DMS 273 treated with DMSO at 0.1 percent for 48 hours (cell line): ENCODE measurements at places on chromosomes 5 and 9.

- no peak for DNase-seq
Observed at GRCh38 chr9:108525186-108525585, 330.6 kb downstream of the ACTL7B start.

DNA sequence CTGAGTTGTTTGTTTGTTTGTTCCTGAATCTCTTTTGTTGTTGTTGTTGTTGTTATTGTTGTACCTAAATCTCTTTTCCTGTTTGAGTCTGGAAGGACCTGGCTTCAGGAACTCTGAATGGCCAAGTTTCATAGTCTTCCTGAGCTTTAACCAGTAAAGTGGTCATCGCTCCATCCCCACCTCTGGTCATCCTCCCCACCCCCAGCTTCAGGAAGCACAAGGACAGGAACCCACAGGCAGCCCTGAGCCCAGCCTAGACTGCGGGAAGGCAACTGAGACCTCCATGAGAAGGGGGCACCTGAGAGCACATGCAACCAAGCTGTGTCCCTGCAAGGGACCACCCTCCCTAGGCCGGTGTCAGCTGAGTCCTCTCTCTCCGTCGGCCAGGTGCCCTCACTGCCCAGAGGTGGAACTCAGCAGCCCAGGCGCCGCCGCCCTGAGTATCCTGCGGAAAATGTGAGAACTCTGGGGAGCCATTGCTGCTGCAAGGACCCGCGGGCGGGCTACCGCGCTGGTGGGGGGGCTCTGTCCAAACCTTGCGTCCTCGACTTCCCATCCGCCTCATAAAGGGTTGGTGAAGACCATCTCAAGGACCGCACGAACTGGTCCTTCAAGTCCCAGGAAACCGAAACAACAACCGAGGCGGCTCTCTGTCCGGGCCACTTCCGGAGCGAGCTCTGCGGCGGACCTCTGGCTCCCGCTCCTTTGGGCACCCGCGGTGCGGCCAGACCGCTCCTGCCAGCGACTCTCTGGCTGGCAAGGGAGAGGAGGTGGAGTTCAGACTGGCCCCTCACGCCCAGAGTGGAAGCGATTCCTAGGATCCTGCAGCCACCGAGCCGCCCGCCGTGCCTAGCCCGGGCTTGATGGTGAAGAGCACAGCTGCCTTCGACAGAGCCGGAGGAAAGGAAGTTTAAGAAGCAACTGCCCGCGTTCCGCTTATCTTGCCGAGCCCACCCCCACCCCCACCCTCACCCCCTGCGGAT lies 4.2 kb downstream of the BARX1 start:
- DNase-seq = no peak

GRCh38 chr5:169697976-169698375 lies 60.9 kb downstream of the DOCK2 start:
- DNase-seq = no peak

DNA sequence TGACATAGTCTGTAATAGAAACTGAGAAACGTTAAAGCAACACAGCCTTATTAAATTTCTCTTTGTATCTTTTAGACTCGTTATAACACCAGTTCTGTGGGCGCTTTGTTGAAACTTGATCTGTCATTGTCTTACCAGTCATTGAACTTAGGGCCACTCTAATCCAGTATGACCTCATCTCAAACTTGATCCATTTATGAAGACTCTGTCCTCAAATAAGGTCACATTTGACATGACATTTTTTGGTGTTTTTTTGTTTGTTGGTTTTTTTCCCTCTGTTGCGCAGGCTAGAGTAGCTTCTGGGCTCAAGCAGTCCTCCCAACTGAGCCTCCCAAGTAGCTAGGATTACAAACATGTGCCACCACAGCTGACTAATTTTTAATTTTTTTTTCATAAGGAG lies 5.9 kb downstream of the APC start:
- DNase-seq = no peak

DNA sequence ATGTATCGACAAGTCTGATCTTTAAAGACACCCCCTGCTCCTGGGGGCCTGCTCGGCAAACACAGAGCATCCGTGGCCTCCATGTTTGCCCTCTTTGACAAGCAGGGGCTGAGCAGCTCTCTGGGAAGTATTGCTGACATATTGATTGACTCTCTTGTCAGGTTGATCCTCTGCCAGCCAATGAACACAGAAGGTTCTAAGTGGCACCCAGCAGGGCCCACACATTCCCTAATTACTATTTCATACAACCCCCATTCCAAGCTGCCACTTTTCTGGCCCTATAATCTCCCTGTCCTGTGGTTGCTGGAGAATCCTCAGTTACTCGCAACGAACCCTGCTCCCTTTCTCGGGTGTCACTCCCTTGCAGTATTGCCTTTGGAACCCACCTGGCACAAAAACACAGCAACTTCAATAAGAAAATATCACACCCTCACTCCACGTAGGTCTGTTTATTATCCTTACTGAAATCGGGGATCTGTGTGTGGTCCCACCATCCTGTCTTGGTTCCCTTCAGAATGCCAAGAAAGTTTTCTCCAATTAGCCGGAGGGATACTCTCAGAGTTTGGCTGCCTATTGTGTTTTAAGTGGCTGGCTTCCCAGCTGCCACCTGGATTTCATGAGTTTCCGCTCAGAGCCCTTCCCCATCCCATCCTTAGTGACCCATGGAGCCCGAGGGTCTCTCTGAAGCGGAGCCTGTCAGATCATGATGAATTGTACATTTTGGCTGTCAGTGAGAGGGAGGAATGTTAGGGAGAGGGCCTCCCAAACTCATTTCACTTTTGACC lies 249.0 kb upstream of the WWC1 start:
- no peak for DNase-seq

GRCh38 chr5:80191991-80192398 lies 63.9 kb downstream of the SERINC5 start:
- DNase-seq = no peak

GRCh38 chr9:89943309-89943708 lies 338.5 kb downstream of the GADD45G start:
- DNase-seq = no peak

- DNase-seq = no peak
Observed at GRCh38 chr9:78010445-78010844, 21.2 kb downstream of the GNAQ start.

DNA sequence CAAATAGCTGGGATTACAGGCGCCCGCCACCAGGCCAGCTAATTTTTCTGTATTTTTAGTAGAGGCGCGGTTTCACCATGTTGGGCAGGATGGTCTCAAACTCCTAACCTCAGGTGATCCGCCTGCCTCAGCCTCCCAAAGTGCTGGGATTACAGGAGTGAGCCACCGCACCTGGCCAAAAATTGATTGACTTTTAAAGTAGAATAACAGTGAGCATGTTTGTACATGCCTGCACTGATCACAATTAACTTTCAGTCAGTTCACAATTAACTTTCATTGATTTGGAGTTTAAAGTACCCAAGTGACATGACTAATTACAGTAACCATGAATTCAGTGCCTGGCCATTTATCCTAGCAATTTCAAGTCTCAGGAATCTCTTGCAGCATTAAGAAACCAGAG lies 61.3 kb downstream of the ANKH start:
- DNase-seq = no peak

DNA sequence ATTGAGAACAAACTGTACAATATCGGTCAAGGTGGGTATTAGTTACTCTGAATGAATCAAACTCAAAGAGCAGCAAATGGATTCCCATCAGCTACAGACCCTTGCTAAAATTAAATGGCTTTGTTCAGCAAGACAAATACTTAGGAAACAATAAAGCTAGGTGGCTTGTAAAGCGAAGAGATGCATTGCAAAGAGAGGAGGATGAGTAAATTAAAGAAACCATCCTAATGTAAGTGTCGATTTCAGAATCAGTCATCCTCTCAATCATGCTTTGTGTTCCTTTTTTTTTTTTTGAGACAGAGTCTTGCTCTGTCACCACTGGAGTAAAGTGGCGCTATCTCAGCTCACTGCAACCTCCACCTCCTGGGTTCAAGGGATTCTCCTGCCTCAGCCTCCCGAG lies 359.2 kb upstream of the ZNF462 start:
- DNase-seq = no peak

DNA sequence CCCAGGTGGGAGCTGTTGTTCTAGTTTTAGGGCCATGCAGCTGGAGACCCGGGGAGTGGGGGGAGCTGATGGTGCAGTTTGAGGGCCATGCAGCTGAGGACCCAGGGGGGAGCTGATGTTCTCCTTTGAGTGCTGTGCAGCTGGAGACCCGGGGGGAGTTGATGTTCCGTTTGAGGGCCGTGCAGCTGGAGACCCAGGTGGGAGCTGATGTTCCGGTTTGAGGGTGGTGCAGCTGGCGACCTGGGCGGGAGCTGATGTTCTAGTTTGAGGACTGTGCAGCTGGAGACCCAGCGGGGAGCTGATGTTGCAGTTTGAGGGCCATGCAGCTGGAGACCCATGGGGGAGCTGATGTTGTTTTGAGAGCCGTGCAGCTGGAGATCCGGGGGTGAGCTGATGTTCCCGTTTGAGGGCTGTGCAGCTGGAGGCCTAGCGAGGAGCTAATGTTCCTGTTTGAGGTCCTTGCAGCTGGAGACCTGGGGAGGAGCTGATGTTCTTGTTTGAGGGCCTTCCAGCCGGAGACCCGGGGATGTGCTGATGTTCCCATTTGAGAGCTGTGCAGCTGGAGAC lies 14.6 kb downstream of the PDCD6 start:
- DNase-seq = no peak

GRCh38 chr5:77301447-77301883 lies 91.0 kb downstream of the PDE8B start:
- no peak for DNase-seq

GRCh38 chr5:76342474-76342873 lies 60.6 kb upstream of the IQGAP2 start:
- DNase-seq = no peak

- DNase-seq = no peak
Observed at GRCh38 chr9:26669701-26670670, 222.6 kb downstream of the CAAP1 start.

- no peak for DNase-seq
Observed at GRCh38 chr5:112830378-112830777, 30.7 kb upstream of the SRP19 start.

DNA sequence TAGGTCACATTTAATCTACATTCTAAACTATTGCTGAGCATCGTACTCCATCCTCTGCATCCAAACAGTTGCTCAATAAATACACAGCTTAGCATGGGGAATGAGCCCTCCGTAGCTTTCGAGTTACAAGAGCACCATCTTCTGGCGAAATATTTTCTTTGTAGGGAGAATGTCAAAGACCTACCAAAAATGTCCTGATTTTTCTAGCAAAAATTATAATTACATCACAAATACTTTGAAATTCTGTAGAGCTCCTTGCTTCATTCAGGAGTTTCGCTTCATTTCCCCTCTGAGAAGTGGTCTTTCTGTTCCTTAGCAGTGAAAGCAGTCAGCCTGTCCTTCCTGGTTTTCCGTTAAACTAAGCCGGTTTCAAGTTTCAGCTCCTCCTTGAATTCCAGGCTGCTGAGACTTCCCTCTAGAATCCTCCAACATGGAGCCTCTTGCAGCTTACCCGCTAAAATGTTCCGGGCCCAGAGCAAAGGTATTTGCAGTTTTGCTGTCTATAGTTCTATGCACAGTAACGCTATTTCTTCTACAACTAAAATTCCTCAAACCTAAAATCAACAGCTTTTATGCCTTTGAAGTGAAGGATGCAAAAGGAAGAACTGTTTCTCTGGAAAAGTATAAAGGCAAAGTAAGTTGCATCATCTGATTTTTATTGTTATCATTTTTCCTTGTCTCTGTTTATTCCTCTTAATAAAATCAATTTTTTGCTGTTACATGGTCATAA lies at the start of gene GPX8:
Gene GPX8 (plus strand): TSS at position 409 of the 730 bp plus-strand sequence. CDS start 22 bp downstream, at position 431.
- DNase-seq = peak; percentile 76

- DNase-seq = no peak
Observed at GRCh38 chr9:36731068-36731956, 158.6 kb downstream of the MELK start.

DNA sequence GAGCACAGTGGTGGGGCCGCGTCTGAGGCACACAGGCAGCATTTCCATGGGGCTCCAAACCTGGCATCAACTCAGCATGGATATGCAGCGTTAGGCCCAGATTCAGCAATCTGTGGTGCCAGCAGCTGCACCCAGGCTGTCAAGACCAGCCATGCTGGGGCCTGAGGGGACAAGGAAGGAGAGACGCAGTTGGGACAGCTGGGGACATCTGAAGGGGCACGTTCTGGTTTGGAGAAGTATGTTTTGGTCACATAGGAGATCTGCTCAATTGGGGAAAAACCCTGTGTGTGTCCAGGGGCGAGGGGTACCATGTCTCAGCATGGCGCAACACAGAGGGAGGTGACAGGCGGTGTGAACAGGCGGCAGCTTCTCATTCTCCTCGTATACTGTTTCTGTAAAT lies 66.6 kb upstream of the ECM2 start:
- no peak for DNase-seq

- no peak for DNase-seq
Observed at GRCh38 chr9:4666042-4666699, at the start of gene SPATA6L. SPATA6L (minus strand) TSS chr9:4666480; CDS start chr9:4666250, 230 bp downstream.

GRCh38 chr9:23302281-23302680 lies 523.8 kb downstream of the ELAVL2 start:
- DNase-seq = no peak

GRCh38 chr5:140358738-140359310 lies 1.2 kb upstream of the SLC4A9 start:
- peak; percentile 11 for DNase-seq

GRCh38 chr9:82600536-82601292 lies 462.2 kb downstream of the RASEF start:
- no peak for DNase-seq

- no peak for DNase-seq
Observed at GRCh38 chr5:138352722-138353559, 456 bp downstream of the KDM3B start.

GRCh38 chr9:124414612-124415011 lies 630 bp downstream of the PSMB7 start:
- no peak for DNase-seq

GRCh38 chr5:92022415-92023140 lies 639.5 kb upstream of the ARRDC3 start:
- no peak for DNase-seq

DNA sequence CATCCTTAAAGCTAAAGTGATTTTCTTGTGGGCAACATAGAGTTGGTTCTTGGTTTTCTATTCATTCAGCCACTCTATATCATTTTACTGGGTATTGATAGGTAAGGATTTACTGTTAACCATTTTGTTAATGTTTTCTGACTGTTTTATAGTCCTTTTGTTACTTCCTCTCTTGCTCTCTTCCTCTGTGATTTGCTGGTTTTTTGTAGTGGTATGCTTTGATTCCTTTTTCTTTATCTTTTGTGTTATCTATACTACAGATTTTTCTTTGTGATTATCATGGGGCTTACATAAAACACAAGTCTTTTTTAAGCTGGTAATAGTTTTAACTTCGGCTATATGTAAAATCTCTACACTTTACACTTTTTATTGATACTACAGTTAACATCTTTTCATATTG lies 43.3 kb downstream of the CREBRF start:
- DNase-seq = no peak

- DNase-seq = no peak
Observed at GRCh38 chr9:115674091-115674490, 479.5 kb upstream of the PAPPA start.

DNA sequence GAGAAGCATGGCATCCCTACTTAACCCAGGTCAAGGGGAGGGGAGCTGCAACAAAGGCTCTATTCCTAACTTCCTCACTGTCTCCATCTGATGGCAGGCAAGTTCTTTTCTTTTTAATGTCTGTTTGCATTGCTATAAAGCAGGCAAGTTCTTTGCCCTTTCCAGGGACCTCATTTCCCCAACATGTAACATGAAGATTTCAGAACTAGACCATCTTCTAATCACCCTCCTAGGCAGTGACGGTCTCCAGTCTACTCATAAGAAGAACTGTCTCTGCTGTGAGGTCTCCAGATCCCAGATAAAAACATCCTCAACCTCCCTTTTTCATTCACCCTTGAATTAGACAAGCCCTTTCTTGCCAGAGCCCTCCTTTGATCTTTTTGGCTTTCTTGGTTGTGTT lies 42.1 kb downstream of the PPP1R2B start:
- DNase-seq = no peak
